ENCODE measurements at places on chromosomes 2 and 18.

DNA sequence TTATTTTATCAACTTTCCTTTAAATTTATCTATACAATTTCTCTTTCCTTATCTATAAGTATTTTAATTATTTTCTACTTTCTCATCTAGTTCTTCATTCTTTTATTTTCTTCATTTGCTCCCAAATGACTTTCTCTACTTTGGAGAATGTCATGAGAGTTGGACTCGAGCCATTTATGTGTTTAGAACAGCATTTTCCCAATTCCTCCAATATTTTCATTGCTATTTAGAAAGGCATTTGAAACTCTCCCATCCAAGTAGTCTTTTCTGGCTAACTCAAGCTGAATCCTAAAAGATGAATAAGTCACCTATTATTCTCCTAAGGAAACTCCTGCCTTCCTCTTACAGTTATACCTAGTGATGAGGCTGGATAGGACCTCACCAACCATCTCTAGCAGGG lies 15.8 kb upstream of the FEZ2 start:
- no peak for DNase-seq

GRCh38 chr18:64742898-64743297 lies 594.0 kb upstream of the LINC00305 start:
- DNase-seq, result no peak

DNA sequence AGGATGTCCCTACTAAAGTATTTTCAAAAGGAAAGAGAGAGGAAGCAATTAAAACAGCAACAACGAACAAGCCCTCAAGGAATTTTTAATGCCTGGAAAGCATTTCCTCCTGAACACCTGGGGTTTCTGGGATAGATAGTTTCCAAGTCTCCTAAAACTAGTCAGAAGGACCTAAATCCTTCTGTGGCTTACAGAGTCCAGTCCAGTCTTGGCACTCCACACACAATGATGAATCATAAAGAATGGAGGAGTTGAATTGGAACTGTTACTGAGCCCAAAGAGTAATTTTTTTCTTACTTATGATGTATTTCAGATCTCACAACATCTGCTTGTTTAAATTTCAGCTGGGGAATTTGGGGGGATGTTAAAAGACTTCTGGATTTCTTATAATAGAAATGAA lies 144.6 kb upstream of the SETBP1 start:
- DNase-seq, result peak; percentile 45

GRCh38 chr2:233381638-233381995 lies 27.3 kb downstream of the DGKD start:
- DNase-seq, result no peak

GRCh38 chr18:24659827-24660720 lies 199.6 kb downstream of the HRH4 start:
- no peak for DNase-seq

DNA sequence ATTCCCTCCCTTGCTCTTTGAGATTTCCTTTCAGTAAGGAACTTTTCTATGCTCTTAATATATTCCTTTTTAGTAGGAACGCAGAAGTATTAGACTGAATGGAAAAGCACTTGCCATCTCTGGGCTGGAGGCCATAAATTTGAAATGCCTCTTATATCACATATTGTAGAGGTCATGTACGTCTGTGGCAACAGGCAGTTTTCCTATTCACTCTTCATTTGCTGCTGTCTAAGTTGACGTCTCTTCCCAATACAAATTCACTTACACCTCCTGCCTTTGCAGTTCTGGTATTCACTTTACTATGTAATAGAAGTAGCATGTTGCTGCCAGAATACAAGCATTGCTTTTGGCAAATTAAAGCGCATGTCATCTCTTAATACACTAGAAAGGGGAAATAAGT lies 34.7 kb downstream of the MGAT4A start:
- DNase-seq, result no peak

GRCh38 chr18:24011123-24011917 lies 3.2 kb upstream of the TTC39C start:
- no peak for DNase-seq

DNA sequence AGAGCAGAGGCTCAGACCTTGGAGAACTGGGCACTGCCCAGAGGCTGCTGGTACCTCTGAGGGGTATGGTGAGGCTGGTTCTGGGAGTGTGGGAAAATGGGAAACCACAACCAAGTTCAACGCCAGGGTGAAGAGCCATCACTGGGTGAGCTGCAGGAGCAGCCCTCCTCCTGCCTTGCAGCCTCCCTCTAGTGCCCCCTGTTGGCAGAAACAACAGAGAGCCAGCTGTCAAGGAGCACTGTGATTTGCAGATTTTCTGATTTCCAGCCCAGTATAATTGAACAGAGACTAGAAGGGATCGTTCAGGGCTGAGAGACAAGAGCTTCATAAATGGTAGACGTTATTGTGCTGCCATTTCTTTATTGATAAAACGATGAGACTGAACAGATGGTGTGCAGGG lies 50.5 kb downstream of the MAPK4 start:
- no peak for DNase-seq

DNA sequence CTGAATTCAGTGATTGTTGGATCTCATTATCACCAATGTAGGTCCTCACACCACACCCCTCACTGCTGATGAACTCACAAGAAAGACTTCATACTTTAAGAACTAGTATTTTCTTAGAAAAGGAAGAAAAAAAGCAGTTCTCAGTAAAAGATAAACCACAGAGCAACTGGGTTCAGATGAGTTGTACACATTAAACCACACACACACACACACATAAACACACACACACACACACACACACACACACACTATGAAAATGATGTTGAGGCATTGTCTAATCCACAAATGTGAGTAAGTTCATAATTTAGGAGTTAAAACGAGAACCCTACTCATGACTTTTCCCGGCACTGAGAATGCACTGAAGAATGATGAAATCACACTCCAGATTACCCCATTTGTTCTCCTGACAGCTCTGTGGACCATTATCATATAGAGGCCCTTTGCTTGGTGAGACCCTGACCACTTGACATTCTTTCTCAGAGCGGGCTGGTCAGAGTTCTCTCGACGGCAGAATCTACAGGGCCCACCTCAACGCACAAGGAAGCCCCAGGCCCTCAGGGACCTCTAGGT lies 106.2 kb downstream of the BCL2 start:
- DNase-seq, result no peak

GRCh38 chr2:226274143-226274542 lies 525.5 kb downstream of the IRS1 start:
- DNase-seq, result no peak

- DNase-seq, result no peak
These were observed 10.8 kb downstream of the GLS start for GRCh38 chr2:190891372-190891771.

GRCh38 chr2:192029089-192029488 lies 165.6 kb downstream of the TMEFF2 start:
- DNase-seq, result no peak

DNA sequence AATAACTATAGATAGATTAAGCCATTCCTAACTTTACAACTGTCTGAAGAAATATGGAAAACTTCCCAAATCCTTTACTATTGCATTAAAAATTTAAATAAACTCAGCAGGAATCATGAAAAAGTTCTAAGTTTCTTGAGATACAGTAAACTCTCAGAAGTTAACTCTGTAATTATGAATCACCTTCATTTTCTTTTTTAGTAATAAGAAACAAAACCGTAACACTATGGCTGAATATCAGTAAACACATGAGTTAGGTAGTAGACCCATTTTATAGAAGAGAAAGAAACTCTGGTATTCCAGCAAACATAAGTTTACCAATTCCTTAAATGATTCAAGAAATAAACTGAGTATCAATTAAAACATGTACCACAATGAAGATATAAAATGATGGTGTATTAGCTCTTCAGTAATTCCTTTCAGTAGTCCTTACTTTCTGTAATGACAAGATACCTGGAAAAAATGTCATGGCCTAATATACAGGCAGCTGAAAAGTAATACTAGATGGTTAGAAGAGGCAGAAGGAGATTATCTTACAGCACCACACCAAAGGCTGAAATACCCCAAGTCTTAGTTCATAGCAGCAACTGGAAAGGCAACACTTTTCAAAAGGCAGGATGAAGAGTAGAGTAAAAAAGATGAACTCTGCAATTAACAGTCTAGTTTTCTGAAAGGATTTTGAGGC lies 11.5 kb downstream of the TRIP12 start:
- no peak for DNase-seq

DNA sequence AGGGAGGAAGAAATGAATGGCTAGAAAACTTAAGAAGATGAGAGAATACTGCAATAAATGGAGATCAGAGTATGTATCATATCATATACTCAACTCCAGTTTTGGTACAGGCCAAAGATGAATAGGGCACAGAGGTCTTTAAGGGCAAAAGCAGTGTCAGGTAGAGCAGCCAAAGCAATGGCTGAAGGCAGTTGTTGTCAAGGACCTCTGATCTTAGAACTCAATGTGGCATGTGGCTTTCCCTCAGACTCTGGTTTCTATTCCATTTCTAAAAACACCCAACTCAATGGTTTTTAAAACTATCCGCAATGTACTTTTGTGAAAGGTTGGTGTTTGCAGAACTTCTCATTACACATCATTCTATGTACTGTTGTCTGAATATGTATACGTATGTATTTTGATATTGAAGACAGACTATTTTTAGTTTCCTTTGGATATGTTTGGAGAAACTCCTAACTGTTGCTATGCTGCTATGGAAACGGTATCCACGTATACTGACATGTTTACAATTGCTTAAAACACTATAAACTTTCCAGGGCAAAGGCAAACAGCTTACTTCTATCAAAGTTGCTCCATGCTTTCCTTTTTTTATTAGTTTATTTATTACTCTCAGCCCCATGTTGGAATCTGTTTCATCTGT lies 58.1 kb upstream of the PELI1 start:
- peak; percentile 40 for DNase-seq

DNA sequence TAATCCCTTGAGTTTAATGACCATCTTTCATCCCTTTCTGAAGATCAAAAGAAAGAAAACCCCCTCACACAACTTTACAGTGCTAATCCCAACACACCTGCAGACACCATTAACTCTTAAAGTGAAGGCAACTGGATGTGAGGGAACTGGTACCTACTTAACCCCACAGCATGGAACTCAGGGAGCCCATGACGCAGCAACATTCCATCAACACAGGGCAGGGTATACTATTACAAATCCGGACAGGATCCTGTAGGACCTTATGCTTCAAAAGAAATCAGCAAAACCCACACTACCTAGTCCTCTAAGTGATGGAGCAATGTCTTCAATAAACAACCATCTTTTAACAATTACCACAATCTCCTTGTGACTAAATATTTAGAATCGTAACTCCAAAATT lies 78.6 kb downstream of the FARSB start:
- no peak for DNase-seq

- DNase-seq, result no peak
These were observed 629 bp downstream of the PRELID3A start for GRCh38 chr18:12408247-12408869.

GRCh38 chr18:44681076-44681970 lies 635 bp downstream of the SETBP1 start:
- no peak for DNase-seq

- no peak for DNase-seq
These were observed 17.6 kb downstream of the PRKCE start for GRCh38 chr2:45669032-45669486.

GRCh38 chr2:28088970-28089369 lies 198.4 kb downstream of the BABAM2 start:
- DNase-seq, result no peak

GRCh38 chr2:29262681-29263260 lies 147.6 kb downstream of the CLIP4 start:
- DNase-seq, result no peak

- DNase-seq, result no peak
These were observed 186.8 kb downstream of the LTBP1 start for GRCh38 chr2:33133454-33133952.

- DNase-seq, result no peak
These were observed 59.9 kb upstream of the BZW1 start for GRCh38 chr2:200751786-200752185.

DNA sequence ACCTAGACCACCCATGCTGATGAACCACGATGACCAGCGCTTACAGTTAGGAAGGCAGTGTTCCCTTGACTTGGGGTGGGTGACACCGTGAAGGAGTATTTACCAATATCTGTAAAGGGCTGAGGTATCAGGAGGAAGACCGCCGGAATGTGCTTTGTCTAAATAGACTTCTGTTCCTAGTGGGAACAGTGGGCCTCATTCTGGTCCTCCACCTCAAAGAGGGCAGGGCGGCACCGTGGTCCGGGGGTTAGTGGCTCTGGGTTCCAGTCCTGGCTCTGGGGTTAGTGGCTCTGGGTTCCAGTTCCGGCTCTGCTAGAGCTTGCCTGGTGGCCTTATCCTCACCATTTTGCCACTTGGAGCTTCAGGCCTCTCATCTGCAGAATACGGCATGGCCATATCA lies 91.6 kb upstream of the SMAD2 start:
- no peak for DNase-seq

DNA sequence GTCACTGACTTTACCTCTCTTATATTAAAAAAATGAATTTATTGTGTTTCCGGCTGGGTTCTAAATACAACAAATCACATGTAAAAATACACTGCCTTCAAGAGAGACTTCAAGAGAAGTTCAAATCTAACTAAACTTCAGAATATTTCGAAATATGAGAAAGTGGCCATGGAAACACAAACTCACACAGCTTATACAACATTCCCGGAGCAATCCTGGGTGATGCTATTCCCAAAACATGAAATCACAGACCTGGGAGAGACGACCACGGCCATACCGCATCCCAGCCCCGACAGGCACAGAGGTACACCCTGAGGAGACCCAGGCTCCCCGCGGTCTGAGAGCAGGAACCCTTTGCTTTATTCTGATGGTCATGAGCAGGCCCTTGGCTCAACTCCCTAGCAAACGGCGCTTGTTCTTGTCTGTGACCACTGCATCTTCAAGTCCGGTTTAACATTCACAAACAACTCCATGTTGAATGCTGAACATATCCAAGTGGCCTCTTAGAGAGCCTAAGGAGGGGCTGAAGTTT lies 185.4 kb upstream of the REV1 start:
- no peak for DNase-seq

GRCh38 chr2:121721926-121722325 lies 14.7 kb downstream of the NIFK start:
- DNase-seq, result peak; percentile 44

DNA sequence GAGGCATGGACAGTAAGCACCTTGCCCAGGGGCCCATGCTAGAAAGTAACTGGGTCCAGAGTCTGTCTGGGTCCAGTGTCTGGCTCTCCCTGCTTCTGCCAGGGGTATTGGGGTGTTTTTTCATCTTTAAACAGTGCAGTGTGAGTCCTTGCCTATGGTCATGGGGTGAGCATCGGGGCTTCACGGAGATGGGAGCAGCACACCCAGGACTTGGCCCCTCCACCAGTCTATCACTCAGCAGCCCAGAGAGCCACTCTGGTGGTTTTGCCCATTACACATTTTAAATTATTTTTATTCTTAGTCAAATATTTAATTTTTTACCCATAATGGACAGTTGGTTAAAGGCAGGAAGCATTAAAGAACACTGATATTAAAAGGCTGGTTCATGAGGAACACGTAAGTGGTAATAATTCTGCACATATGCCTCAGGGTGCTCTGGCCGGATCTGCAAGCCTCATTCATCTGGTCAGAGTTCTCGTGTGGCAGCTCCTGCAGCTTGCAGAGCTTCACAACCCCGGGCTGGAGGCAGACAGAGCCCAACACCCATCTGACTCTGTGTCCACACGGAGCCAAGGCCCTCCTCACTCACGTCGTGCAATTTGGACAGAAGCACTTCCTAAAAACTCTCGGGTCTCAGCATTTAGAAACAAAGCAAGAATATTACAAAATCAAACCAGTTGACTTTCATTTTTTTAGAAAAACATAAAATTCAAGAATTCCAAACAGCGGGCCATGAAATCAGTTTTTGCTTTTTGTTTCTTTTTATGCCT lies 204.1 kb downstream of the CTIF start:
- DNase-seq, result peak; percentile 69

Measured in AG09319 (cell line).